ENCODE measurements at places on chromosomes 13 and 19.
A peak's percentile ranks its signal among the peaks of the same experiment; 100 is the strongest.

DNA sequence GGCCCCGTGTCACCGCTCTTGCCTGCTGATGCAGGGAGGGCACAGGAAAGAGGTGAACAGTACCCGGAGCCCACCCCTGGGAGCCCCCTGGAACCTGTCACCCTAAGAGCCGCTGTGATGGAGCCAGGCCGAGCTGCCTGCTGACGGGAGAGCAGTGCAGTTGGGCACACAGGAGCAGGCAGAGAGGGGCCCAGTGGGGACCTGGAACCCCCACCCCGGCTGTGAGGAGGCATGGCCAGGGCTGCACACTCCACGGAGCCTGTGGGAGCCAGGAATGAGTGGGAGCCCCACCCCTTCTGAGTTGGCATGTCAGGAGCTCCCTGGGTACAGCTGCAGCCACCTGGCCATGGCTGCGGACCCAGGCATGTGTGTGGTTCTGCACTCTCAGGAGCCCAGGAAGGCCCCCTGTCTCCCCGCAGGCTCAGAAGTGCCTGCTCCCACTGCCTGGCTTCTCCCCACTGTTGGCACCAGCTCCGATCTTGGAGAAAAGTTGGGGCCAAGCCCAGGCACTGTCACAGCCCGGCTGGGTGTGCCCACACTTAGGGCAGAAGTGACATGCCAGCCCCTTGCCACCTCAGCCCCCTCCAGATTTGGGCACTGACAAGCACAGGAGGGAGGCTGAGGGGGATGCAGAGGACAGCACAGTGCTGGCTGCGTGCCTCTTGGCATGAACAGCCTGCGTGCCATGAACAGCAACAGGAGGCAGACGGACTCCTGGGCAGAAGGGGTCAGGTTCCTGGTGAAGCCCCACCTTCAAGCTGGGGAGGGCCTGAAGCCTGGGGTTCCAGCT, 6.3 kb downstream of the CFAP97D2 start:
- DNase-seq, result no peak

- no peak for DNase-seq
Observed at GRCh38 chr19:2060884-2061494, 9.9 kb upstream of the MKNK2 start.

DNA sequence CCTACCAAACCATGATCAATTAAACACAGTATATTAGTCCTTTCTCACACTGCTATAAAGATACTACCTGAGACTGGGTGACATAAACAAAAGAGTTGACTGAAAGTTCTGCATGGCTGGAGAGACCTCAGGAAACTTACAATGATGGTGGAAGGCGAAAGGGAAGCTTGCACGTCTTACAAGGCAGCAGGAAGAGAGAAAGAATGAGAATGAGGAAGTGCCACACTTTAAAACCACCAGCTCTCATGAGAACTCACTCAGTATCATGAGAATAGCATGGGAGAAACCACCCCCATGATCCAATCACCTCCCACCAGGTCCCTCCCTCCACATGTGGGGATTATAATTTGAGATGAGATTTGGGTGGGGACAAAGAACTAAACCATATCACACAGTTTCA, 324.9 kb upstream of the ZNF507 start:
- no peak for DNase-seq

DNA sequence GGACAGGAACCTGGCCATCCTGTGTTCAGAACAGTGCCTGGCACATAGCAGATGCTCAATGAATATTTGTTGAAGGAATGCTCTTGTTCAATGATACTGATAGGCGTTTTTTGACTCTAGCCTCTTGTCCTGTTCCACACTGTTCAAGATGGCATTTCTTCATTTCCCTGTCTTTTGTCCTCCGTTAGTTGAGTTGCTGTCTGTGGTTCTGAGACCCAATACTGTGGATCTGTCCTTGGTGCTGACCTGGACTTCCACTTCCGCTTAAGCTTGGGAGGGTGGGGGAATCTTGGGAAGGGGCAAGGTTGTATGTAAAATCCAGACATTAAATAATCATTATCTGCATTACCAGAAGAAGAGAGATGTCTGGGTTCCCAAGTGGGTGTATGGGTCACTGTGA, 8.3 kb upstream of the KCNN4 start:
- DNase-seq, result no peak

GRCh38 chr19:18644196-18645034, 7.6 kb downstream of the KLHL26 start:
- DNase-seq, result no peak

GRCh38 chr19:9641810-9642209, 20.8 kb upstream of the ZNF561 start:
- DNase-seq, result no peak

GRCh38 chr19:20661150-20661819, at the start of gene ZNF626:
Gene ZNF626 (minus strand): TSS chr19:20661571. CDS start chr19:20661446, 125 bp downstream.
- peak; percentile 89 for DNase-seq

Data from activated CD4-positive, alpha-beta T cell treated with anti-CD3 and anti-CD28 coated beads, Interleukin-10, Interleukin-2, amounts not matched to agents 100 ng/mL and 50 ng/mL, durations not matched to agents 16 hours and 8 hours (primary cell).